ENCODE measurements at places on chromosomes 4 and X.
A peak's percentile ranks its signal among the peaks of the same experiment; 100 is the strongest.

DNA sequence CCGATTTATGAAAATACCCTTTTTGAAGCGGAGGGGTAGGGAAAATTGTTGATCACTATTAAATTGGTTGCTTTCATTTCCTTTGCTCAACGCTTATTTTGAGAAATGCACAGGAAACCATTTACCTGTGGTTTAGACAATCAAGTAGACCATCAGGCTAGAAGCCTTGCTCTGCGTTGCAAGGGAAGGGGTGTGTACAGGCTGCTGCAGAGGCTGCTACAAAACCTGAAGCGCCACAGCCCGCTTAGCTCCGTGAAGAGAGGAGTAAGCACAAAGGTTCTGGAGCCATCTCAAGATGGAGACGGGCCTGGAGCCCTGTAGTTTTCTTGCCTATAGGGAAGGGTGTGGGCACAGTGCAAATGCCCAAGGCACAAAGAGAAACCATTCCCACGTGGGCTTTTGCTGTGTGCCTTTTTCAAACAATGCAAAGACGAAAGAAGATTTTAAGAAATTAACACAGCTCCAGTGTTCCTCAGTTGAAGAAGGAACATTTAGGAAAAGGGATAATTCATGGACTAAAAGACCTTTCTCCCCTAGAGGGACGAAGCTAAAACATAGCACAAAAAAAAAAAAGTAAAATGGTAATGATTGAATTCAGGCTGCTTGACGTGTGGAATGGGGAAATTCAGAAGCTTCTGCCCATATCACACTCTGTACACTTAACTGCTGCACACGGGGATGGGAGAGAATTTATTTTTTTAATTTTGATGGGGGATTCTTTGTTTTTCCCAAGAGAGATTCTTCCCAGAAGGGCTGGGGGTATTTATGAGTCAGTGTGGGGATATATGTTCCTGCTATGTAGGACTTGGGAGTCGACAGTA, 3.5 kb downstream of the TMSB4X start:
- peak; percentile 61 for DNase-seq

GRCh38 chrX:48696909-48697727, 584 bp downstream of the SUV39H1 start:
- peak; percentile 73 for DNase-seq

- no peak for DNase-seq
Measured at GRCh38 chr4:120733968-120734367, 188.6 kb downstream of the PRDM5 start.

DNA sequence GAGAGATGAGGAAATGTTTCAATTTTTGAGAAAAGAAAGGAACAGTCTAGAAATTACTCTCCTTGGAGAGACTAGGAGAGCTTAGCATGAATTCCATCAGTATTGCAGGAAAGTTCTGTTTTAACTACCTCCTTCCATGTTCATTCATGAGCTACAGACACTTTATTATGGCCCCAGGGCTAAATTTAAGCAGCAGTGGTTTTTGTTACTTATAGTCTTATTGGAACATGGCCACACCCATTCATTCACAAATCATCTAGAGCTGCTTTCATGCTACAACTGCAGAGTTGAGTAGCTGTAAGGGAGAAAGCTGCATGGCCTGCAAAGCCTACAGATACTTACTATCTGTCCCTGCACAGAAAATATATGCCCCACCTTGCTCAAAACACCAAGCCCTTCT, 81.7 kb downstream of the SHISA3 start:
- no peak for DNase-seq

GRCh38 chr4:47786958-47787370, 50.9 kb downstream of the CORIN start:
- DNase-seq, result no peak

DNA sequence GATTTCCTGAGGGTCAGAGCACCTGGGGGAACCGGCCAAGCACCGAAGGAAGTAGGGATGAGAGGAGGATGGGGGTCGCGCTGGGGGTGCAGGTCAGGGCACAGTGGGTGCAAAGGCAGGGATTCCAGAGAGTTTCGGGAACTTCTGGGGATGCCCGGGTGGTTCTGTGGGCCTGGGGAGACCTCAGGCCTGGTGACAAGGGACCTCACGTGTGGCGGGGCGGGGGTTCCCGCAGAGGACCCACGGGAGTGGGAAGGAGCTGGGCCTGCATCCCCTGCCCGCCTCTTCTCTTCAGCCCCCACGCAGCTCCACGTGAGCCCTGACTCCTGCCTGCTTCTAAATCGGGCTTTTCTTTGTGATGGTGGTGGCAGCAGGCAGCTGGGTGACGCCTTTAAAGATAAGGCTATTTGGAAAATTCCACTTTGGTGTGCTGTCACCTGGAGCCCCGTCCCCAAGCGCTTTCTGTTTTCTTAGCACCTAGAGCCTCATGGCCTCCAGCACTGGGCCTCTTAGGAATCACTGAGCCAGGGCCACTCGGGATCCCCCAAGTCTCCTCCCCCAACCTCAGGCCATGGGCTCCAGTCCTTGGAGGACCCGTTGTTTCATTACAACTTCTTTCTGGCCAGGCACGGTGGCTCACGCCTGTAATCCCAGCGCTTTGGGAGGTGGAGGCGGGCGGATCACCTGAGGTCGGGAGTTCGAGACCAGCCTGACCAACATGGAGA, 7.1 kb upstream of the TBC1D14 start:
- no peak for DNase-seq

GRCh38 chr4:40976343-40976742, 226.6 kb downstream of the NSUN7 start:
- peak; percentile 78 for DNase-seq

- no peak for DNase-seq
Measured at GRCh38 chrX:42143866-42144592, 220.7 kb upstream of the CASK start.

- DNase-seq, result peak; percentile 25
Measured at GRCh38 chr4:176099314-176099713, 33.7 kb downstream of the WDR17 start.

Data from ELR (cell line).